ENCODE measurements at places on chromosomes 7 and 10.

DNA sequence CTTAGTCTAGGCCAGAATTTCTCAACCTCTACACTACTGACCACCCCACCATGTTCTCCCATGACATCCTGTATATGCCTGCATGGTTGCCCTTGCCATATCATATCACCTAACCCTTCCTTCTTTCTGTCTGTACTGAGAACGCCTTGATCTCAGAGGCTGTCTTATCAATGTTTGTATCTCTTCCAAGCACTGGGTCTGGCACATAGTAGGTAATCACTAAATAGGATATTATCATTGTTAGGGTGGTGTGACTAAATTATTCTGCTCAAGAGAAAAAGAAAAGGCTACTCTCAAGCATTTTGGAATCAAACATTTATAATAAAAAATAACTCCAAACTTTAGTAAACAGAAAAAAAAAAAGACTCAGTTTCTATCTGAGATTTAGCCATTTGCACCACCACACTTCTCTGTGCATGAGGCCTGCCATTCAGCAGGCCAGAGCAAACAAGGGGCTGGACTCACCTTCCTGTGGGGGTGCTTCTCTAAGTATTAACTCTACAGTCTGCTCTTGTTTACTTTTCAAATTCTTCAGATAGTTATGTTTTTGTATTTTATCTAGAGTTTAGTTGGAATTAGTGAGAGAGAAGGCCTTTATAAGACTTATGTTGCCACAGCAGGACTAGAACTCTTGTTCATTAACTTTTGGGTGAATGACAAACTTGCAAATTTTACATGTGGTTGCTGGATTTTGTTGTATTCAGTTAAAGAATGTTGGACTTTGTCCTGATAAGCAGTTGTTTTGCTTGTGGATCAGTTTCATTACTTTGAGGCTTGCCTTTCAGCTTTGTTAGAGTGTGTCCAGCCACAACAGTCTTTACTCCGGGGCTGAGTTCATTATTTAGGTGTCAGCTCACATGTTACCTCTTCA, 5.4 kb downstream of the AGBL3 start:
- DNase-seq: no peak

GRCh38 chr7:78543976-78544375, 745.4 kb downstream of the PHTF2 start:
- no peak for DNase-seq

DNA sequence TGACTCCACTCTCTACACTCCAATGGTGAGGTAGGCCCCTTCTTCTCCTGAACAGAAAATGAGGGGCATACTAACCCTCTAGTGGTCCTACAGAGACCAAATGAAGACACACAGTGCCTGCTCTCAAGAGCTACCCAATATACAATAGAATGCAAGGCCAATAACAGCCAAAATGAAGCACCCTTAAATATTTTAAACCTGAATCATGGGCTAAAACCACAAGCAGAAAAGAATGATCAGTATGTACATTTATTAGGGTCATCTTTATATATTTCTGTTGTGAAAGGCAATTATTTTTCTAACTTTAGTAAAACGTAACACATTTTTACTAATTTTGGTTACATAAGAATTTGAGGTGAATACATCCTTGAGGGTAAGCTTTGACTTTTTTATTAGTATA, 49.9 kb upstream of the COL1A2 start:
- no peak for DNase-seq

- DNase-seq: no peak
Measured at GRCh38 chr10:75121322-75121721, 9.9 kb downstream of the SAMD8 start.

- DNase-seq: peak; percentile 74
Measured at GRCh38 chr7:120843109-120843508, 14.8 kb downstream of the TSPAN12 start.

DNA sequence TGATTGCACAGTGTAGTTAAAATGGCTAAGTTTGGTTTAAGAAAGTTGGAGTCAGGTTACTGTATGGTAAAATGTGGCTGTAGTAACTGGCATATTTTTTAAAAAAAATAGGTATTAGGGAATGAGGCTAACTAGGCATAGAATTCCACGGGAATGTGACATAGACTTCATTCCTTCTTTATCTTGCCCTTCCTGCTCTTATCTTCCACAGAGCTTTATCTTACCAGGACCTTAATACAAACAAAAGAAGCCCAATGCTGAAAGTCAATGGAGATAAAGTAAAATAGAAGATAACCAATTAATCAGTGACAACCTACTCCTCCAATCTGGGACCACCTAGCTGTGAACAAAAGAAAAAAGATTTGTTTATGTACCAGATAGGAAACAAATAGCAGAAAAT, 58.1 kb downstream of the TET1 start:
- DNase-seq: no peak

GRCh38 chr7:909358-910329, 33.3 kb downstream of the GET4 start:
- no peak for DNase-seq

GRCh38 chr10:125538947-125539731, 143.8 kb downstream of the TEX36 start:
- DNase-seq: no peak

Measured in NCI-H1694 (cell line).